ENCODE measurements at places on chromosomes 7 and 10. TPM values are rescaled to one million over a fixed set of nuclear protein-coding genes. Genes with fewer than 3 reads are reported as not detected.

DNA sequence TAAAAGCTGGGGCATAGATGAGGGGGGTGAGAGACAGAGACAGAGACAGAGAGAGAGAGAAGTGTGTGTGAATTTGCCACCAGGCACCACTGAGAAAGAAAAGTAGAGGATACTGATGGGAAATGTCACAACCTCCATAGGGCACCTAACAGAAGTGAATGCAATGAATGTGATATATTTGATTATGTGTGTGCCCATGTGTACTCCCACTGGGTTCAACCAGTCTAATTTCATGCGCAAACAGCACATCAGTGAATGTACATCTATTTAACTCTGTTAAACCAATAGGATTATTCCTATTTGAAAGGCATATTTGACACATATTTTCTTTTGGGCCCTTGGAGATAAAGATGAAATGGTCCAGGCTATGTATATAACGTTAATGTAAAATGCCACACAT is 241.3 kb downstream of the KCNMA1 start:
- DNase-seq: no peak
- H3K27ac ChIP-seq: no peak overlapping the region
- no peak overlapping the region for H3K4me3 ChIP-seq
- no peaks in the 10 kb centered on the region for H3K36me3 ChIP-seq

The TRIM74 gene
- 2.6 TPM for total RNA-seq

- no peaks in the 10 kb centered on the region for H3K4me1 ChIP-seq
- H3K27me3 ChIP-seq: no peaks in the 10 kb centered on the region
- H3K27ac ChIP-seq: no peak overlapping the region
- no peak for DNase-seq
These were observed 132.2 kb downstream of the USP6NL start for GRCh38 chr10:11479300-11479699.

GRCh38 chr7:104985259-104985617 is 28.8 kb upstream of the KMT2E start:
- DNase-seq: no peak
- peak overlapping the region; percentile 69 for H3K4me3 ChIP-seq
- peak overlapping the region; percentile 72 for H3K27ac ChIP-seq
- peaks cover 35% of the 10 kb centered on the region for H3K4me1 ChIP-seq
- peaks cover 9% of the 10 kb centered on the region for H3K36me3 ChIP-seq

GRCh38 chr10:84348860-84349259 is 20.5 kb downstream of the CCSER2 start:
- peak overlapping the region; percentile 32 for H3K27ac ChIP-seq
- DNase-seq: no peak
- peaks cover 10% of the 10 kb centered on the region for H3K4me1 ChIP-seq
- no peak overlapping the region for H3K4me3 ChIP-seq
- H3K36me3 ChIP-seq: no peaks in the 10 kb centered on the region

The PIK3AP1 gene
- 1.7 TPM for total RNA-seq
